ENCODE measurements at places on chromosomes 1 and 21.

GRCh38 chr21:18252680-18253079 is 8.0 kb downstream of the CHODL start:
- DNase-seq, result no peak

DNA sequence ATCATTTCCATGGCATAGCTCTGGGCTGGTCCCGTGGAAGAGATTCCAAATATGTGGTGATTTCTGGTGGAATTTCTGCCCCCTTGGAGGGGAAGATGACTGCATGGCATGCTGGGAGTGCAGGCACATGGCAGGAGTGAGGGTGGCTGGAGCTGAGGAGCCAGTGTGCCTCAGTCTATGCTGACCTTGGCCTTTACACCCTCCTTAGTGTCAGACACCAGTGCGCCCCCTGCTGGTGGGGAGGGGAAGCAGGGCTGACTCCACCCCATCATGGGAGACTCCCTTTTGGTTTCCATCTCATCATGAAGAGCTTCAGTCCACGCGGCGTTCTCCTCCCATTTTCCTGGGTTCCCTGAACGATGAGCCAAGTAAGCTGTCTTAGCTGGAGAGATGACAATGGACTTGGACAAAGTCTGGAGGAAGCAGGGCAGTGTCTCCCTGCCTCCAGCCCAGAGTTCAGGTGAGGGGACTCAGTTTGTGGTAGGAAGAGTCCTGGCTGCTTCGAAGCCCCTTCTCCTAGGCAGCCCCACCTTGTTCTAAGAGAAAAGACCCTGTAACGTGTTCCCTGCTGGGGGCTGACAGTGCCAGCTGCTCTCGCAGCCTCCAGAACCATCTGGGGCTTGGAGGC is 10.3 kb downstream of the ALX3 start:
- DNase-seq, result peak; percentile 84

DNA sequence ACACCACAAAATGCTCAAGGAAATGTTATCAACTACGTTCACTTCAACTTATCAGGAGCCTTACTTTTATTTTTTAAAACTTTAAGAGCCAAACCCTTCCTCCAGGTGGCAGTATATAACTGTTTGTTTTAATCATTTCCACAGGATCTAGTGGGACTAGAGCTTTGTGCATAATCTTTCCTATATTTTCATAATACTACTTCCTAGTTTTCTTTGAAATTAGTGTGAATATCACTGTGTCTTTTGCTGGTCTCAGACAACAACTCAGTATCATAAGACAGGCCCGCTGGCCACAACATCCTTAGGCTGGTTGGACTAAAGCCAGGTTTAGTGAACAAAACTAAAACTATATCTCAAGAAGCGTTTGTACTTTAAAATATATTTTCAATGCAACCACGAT is 145.5 kb downstream of the TIAM1 start:
- DNase-seq, result peak; percentile 65

DNA sequence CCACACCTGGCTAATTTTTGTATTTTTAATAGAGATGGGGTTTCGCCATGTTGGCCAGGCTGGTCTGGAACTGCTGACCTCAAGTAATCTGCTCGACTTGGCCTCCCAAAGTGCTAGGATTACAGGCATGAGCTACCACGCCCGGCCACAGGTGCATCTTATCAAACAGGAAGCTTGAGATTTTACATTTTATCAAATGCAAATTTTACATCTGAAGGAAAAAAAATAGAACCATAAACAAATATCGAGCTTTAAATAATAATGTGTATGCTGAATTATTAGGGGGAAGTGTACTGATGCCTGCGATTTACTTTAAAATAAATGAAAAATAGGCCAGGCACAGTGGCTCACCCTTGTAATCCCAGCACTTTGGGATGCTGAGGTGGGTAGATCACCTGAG is 16.6 kb upstream of the BRWD1 start:
- no peak for DNase-seq

- DNase-seq, result no peak
Observed at GRCh38 chr1:222399197-222399596, 148.7 kb downstream of the HHIPL2 start.
